Neural crest cell (in vitro differentiated cells): ENCODE measurements at places on chromosomes 1 and 21. TPM values are rescaled to one million over a fixed set of nuclear protein-coding genes. Genes with fewer than 3 reads are reported as not detected.

DNA sequence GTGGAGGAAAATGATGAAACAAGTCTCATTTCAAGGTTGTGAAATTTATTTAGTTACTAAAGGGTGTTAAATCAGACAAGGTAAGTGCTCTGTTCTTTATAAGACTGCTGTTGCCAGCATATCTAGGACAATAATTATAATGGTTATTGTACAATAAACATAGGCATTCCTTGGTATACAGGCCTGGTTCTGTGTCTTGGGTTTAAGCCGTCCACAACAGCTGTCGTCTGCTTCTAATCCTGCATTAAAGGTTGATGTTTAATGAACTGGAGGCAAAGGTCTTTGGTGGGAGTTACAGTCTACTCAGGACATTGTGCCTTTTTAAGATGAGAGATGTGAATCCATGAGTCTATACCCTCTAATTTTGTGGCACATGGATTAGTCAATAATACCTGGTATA is 23.4 kb upstream of the FMO4 start:
- DNase-seq, result no peak
- H3K36me3 ChIP-seq, result no peaks in the 10 kb centered on the region
- no peak overlapping the region for H3K4me3 ChIP-seq
- H3K27ac ChIP-seq, result no peak overlapping the region

- H3K27me3 ChIP-seq, result no peaks in the 10 kb centered on the region
- H3K4me1 ChIP-seq, result peaks cover 37% of the 10 kb centered on the region
- peak overlapping the region; percentile 12 for H3K4me3 ChIP-seq
- H3K36me3 ChIP-seq, result peaks cover 39% of the 10 kb centered on the region
Observed at GRCh38 chr1:10170239-10170574, 40.2 kb upstream of the KIF1B start.

- no peaks in the 10 kb centered on the region for H3K4me1 ChIP-seq
- H3K27me3 ChIP-seq, result no peaks in the 10 kb centered on the region
- no peak overlapping the region for H3K27ac ChIP-seq
- peaks cover 5% of the 10 kb centered on the region for H3K36me3 ChIP-seq
- H3K4me3 ChIP-seq, result no peak overlapping the region
Observed at GRCh38 chr1:52041551-52042185, 8.1 kb upstream of the KTI12 start.

DNA sequence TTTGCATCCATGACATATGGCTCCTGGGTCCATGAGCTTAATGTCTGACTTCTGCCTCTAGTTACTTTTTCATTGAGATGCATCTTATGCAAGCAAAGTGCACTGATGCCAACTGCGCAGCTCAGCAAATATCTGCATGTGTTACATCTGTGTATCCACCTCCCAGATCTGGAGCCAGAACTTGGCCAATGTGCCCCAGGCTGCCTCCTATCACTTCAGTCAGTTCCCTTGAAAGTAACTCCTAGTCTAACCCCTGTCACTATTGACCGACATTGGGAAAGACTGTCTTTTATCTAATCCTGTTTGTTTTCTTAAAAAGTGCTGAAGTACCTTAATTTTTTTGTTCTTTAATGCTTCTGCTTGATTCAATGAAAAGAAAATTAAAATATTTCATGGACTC is 19.3 kb upstream of the UBL4B start:
- H3K27ac ChIP-seq, result no peak overlapping the region
- DNase-seq, result no peak
- H3K4me1 ChIP-seq, result peaks cover 19% of the 10 kb centered on the region
- no peak overlapping the region for H3K4me3 ChIP-seq

- H3K36me3 ChIP-seq, result no peaks in the 10 kb centered on the region
- peaks cover 42% of the 10 kb centered on the region for H3K4me1 ChIP-seq
- no peaks in the 10 kb centered on the region for H3K27me3 ChIP-seq
- no peak overlapping the region for H3K4me3 ChIP-seq
Observed at GRCh38 chr1:106290805-106291501, 765.5 kb upstream of the PRMT6 start.

- DNase-seq, result no peak
- no peak overlapping the region for H3K27ac ChIP-seq
- peaks cover 15% of the 10 kb centered on the region for H3K4me1 ChIP-seq
- H3K36me3 ChIP-seq, result peaks cover 3% of the 10 kb centered on the region
- no peak overlapping the region for H3K4me3 ChIP-seq
Observed at GRCh38 chr1:234683861-234684632, 74.1 kb upstream of the IRF2BP2 start.

DNA sequence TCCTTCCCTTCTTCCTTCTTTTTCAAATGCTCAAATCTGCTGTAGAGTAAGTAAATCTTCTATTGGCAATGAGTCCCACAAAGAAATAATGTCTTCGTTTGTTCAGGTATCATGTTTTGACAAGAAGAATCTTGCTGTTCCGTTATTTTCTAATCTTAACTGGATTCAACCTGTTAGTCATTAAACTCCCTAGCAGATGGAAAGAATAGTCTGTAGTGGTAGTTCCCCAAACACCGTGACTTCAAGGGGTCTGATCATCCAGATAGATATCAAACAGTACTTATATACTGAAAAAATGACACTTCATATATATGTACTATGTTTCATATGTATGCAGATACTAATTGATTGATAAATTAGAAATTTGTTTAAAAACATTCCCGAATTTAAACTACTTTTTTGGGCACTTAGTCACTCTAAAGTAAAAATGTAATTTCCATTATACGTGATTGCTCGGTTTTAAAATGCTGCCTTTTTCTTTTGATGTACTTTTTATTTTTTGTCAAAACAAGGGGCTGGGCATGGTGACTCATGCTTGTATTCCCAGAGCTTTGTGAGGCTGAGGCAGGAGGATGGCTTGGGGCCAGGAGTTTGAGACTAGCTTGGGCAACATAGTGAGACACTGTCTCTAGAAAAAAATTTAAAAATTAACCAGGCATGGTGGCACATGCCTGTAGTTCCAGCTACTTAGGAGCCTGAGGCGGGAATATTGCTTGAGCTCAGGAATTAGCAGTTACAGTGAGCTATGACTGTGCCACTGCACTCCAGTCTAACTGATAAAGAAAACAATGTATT is 335.7 kb upstream of the SNX7 start:
- H3K27me3 ChIP-seq, result no peaks in the 10 kb centered on the region
- no peak for DNase-seq
- H3K4me3 ChIP-seq, result no peak overlapping the region
- no peaks in the 10 kb centered on the region for H3K36me3 ChIP-seq
- H3K4me1 ChIP-seq, result peaks cover 8% of the 10 kb centered on the region

DNA sequence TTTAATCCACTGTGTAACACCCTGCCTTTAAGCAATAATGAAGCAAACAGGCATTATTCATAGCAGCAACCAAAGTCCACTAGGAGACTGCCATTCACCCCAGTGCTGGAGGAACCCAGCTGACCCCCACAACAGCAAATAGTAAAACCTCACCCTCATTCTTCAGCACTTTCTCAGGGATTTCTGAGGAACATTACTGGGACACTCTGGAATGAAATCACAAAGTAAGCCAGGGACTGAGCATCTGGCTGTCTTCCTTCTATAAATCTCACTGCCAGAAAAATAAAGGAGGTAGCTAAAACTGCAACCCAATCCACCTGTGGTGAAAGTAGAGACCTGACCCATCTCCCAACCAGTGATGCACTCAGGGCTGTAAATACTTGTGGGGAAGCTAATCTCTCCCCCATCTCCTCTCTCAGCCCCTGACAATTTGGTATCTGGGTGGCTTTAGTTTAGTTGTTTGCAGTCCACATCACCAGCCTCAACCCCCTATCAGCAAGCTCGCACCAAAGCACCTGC is 47.1 kb downstream of the COL6A1 start:
- no peak overlapping the region for H3K4me3 ChIP-seq
- DNase-seq, result no peak
- no peaks in the 10 kb centered on the region for H3K27me3 ChIP-seq
- peaks cover 16% of the 10 kb centered on the region for H3K4me1 ChIP-seq
- no peak overlapping the region for H3K27ac ChIP-seq

- peak; percentile 44 for DNase-seq
- H3K36me3 ChIP-seq, result no peaks in the 10 kb centered on the region
- peaks cover 8% of the 10 kb centered on the region for H3K27me3 ChIP-seq
- peaks cover 29% of the 10 kb centered on the region for H3K4me1 ChIP-seq
Observed at GRCh38 chr1:245234217-245235081, 79.7 kb downstream of the KIF26B start.

- no peak overlapping the region for H3K27ac ChIP-seq
- no peak for DNase-seq
- no peak overlapping the region for H3K4me3 ChIP-seq
- no peaks in the 10 kb centered on the region for H3K4me1 ChIP-seq
- no peaks in the 10 kb centered on the region for H3K27me3 ChIP-seq
Observed at GRCh38 chr1:184260382-184260781, 126.4 kb upstream of the C1orf21 start.

- H3K36me3 ChIP-seq, result peaks cover 4% of the 10 kb centered on the region
- no peaks in the 10 kb centered on the region for H3K27me3 ChIP-seq
- peak overlapping the region; percentile 90 for H3K27ac ChIP-seq
- DNase-seq, result no peak
- H3K4me3 ChIP-seq, result no peak overlapping the region
- no peaks in the 10 kb centered on the region for H3K4me1 ChIP-seq
Observed at GRCh38 chr1:19533626-19534025, 48.3 kb upstream of the CAPZB start.

DNA sequence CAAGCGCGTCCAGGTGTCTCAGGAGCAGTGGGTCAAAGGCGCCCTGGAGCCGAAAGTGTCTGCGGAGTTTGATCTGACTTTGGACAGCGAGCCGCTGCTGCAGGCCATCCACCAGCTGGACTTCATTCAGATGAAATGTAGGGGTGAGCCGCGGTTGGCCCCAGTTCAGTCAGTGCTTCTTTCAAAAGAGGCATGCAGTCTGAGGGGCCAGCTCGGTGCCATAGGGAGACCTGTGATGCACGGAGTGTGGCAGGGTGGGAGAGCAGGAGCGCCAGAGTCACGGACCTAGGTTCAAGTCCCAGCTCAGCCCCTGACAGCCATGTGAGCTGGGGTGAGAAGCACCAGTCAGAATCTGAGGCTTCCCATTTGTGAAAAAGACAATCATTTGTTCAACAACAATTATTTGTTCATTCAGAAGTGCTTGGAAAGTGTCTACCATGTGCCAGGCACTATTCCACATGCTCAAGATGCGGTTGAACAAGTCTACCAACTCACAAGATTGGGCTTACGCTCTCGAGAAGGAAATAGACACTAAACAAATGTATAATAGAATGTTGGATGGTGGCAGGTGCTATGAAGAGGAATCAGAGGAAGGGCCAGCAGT is 39.5 kb upstream of the GNPAT start:
- no peak for DNase-seq
- no peak overlapping the region for H3K27ac ChIP-seq
- H3K27me3 ChIP-seq, result peaks cover 54% of the 10 kb centered on the region
- no peaks in the 10 kb centered on the region for H3K4me1 ChIP-seq
- no peak overlapping the region for H3K4me3 ChIP-seq

GRCh38 chr1:160399544-160400222 is 681 bp upstream of the VANGL2 start:
- DNase-seq, result no peak
- H3K4me1 ChIP-seq, result peaks cover 48% of the 10 kb centered on the region
- H3K36me3 ChIP-seq, result no peaks in the 10 kb centered on the region
- H3K4me3 ChIP-seq, result peak overlapping the region; percentile 89
- H3K27ac ChIP-seq, result peak overlapping the region; percentile 60
- no peaks in the 10 kb centered on the region for H3K27me3 ChIP-seq

DNA sequence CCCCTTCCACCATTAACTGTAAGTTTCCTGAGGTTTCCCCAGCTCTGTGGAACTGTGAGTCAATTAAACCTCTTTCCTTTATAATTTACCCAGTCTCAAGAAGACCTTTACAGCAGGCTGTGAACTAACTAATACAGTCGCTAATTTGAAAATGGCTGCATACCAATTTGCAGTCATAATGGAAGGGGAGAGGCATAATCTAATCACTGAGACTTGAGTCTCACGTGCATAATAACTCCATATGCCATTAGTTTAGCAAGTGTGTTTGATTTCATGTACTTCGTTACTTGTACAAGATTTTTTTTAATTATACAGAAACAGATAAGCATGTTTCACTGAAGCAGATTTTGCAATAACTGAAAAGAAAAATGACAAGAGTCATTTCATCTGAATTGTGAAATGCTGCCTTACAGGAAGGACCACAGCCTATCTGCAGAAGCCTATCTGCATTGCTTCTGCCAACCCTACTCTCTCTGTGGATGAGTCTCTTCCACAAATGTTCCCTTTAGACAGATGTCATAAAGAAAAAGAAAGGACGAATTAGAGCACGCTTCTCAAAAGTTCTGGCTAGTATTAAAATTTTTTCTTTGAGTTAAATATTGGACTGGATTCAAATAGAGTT is 99.1 kb downstream of the PTGER3 start:
- no peak overlapping the region for H3K27ac ChIP-seq
- peaks cover 19% of the 10 kb centered on the region for H3K27me3 ChIP-seq
- no peaks in the 10 kb centered on the region for H3K36me3 ChIP-seq
- no peak for DNase-seq
- no peak overlapping the region for H3K4me3 ChIP-seq

DNA sequence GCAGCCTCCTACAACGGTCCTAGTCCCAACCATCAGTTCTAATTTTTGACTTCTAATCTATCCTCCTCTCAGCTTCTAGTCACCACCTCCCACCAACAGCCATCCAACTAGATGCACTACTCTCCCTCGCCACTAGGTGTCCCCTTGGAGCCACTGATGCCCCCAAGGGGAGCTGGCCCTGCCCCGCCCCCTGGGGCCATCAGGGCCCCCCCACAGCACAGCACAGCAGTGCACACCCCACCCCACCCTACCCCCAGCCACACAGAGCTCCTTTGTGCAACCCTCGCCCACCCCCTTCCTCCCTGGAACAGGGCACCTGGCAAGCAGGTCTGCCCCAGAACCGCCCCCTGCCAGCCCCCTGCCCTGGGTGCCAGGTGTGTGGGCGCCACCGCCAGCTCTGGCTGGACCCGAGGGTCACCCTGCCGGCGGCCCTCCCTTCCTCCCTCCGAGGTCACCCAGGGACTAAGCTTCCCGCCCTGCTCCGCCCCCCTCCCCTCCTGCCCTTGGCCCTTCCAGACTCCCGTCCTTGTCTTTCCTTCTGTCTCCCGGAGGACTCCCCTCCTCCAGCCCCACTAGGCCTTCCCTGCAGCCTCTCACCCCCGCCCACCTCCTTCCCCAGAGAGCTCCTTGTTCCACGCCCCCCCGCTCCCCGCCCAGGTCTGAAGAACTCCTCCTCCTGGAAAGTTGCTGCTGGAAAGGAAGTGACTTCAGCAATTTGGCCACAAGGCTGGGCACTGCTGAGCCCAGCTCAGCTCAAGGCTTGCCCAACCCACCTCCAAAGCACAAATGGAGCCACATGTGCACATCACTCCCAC is 47.0 kb downstream of the AHDC1 start:
- H3K27ac ChIP-seq, result peak overlapping the region; percentile 80
- DNase-seq, result peak; percentile 83
- peak overlapping the region; percentile 38 for H3K4me3 ChIP-seq
- H3K27me3 ChIP-seq, result no peaks in the 10 kb centered on the region

DNA sequence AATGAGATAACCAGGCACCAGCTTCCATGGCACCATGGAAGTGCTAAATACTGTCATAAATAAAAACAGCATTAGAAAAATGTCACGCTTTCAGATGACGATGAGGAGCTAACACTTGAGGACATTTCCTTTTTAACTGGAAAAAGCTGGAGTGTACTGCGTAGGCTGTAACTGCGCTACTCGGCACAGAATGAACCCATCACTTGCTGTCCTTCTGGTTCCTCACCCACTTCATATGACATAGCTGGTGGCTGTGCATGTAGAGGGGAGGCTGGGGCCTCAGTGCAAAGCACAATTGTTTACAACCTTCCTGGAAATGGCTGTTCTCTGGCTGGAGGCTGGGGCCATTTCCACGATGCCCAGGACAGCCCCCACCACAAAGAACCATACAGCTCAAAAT is 55.7 kb downstream of the NTPCR start:
- H3K36me3 ChIP-seq, result peaks cover 7% of the 10 kb centered on the region
- no peaks in the 10 kb centered on the region for H3K27me3 ChIP-seq
- peak overlapping the region; percentile 83 for H3K27ac ChIP-seq
- no peak for DNase-seq
- H3K4me1 ChIP-seq, result peaks cover 26% of the 10 kb centered on the region

CGN gene
- 6.7 and 7.2 TPM in 2 replicates for total RNA-seq

OR2L5 gene
- not detected in 2 replicates for total RNA-seq

PPP1R8 gene
- total RNA-seq, result 66.1 and 70.4 TPM in 2 replicates

CCDC181 gene
- total RNA-seq, result 7.5 TPM in 2 replicates

ZNF697 gene
- 18.6 and 19.5 TPM in 2 replicates for total RNA-seq
